ENCODE measurements at places on chromosomes 13 and 19.

DNA sequence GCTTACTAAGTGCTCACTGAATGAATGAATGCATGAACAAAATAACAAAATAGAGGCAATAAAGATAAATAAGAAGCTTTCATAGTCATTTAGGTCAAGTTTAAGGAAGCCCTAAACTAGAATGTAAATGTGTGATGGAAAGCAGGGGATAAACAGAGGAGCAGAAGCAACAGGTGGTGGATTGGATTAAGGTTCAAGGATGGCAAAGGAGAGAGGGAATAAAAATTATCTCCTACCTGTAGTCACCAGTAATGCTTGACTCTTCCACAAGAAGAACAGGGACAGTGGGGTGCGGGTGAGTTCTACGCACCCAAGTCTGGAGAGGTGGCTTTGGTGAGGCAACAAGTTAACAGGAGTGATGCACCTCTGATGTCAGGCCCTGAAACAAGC is 212.4 kb downstream of the ZIC5 start:
- DNase-seq = no peak

GRCh38 chr13:39571502-39572092 is 31.4 kb downstream of the LHFPL6 start:
- DNase-seq = no peak

GRCh38 chr13:53013113-53013512 is 15.5 kb upstream of the OLFM4 start:
- no peak for DNase-seq

DNA sequence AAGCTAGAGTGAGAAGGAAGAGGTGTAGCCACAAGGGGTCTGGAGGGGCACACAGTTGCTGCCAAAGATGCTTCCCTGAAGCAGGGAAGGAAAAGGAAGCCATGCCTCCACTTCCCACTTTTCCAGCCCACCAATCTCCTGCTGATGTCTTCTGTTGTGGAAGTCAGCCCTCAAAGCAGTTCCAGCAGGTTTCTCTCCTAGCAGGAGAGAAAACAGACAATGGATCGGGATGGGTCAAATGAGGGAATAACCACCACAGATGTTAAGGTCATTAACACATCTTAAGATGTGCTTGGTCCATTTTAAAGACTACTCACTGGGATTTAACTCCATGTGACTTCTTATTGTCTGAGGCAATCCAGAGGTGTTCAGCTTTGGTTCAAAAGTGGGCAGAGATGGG is 284.1 kb upstream of the SOX21 start:
- DNase-seq = no peak

- no peak for DNase-seq
These were observed 79.9 kb upstream of the GPC6 start for GRCh38 chr13:93146584-93147297.

DNA sequence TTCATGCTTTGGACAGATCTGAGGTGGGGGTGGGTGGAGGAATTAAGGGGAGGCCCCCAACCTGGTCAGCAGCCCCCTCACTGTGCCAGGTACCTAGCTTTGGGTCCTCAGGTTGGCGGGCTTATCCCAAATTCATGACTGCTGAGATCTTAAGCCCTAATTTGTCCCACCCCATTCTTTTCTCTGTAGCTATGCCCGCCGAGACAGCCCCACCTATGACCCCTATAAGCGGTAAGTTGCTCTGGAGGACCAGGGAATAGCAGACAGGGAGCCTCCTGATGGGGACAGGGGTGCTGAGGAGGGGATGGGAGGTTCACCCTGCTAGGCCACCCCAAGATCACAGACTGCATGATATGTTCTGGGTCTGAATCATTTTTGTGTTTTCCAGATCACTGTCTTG is 14.3 kb downstream of the ZNF296 start:
- DNase-seq = no peak

DNA sequence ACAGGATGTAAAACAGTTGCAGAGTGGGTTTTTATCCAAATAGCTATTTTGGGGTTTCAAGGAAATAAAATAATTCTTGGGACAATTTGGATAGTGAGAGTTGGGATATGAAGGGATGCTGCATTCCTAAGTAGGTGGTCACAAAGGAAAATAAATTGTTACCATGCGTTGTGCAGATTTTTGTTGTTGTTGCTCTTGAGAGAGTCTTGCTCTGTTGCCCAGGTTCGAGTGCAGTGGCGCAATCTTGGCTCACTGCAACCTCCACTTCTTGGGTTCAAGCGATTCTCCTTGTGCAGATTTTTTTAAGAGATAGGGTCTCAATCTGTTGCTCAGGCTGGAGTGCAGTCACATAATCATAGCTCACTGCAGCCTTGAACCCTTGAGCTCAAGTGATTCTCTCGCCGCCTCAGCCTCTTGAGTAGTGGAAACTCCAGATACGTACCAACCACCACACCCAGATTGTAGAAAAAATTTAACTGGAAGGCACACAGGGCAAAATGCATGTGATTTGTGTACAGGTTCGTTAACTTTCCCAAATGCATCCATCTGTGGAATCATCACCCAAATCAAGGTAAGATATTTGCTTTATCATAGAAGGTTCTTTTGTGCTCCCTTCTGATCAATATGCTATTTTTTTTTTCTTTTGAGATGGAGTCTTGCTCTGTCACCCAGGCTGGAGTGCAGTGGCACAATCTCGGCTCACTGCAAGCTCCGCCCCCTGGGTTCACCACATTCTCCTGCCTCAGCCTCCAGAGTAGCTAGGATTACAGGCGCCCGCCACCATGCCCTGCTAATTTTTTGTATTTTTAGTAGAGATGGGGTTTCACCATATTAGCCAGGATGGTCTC is 16.0 kb downstream of the SLC1A5 start:
- DNase-seq = no peak

DNA sequence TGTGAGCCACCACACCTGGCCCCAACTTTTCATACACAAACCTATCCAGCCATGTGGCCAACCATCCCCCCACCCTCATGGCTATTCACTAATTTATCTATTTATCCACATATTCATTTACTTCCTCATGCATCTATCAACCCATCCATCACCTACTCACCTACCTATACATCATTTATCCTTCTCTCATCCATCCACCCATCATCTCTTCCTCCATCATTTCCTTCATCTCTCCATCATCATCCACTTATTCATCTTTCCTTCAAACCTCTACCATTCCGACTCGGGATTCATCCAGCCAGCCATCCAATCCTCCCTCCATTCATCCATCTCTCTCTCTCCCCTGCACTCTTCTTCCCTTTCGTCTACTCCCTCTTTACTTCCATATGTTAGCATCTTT is 54.6 kb downstream of the RYR1 start:
- DNase-seq = no peak

GRCh38 chr13:54965881-54966280 is 1937.3 kb downstream of the OLFM4 start:
- no peak for DNase-seq

GRCh38 chr13:26270707-26271106 is 16.8 kb downstream of the CDK8 start:
- no peak for DNase-seq

GRCh38 chr19:36514012-36514612 is 14.0 kb downstream of the ZNF260 start:
- no peak for DNase-seq

- DNase-seq = no peak
These were observed 1.5 kb downstream of the KIR2DL3 start for GRCh38 chr19:54739587-54740497.

DNA sequence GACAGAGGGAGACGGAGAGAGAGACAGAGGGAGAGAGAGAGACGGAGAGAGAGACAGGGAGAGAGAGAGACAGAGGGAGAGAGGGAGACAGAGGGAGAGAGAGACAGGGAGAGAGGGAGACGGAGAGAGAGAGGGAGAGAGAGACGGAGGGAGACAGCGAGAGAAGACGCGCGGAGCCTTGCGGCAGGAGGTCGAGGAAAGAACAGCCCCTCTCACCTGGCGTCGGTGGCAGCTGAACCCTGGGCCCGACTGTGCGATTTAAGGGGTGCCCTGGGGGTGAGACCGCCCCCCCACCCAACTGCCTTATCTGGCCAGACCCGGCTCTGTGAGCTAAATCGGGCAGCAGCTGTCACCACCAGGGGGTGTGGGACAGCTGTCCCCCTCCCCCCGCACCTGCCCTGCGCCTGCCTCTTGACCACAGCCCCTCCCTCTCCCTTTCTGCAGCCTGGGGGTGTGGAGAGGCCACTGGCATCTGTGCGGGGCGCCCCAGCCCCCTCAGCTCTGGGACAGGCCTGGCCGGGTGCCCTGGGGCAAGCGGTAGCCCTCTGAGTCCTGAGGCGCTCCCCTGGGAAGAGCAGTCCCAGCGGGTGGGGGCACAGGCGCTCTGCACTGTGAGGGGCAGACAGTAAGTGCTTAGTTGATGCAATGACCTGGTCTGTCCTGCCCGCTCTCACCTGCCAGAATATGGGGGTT is 10.8 kb downstream of the JOSD2 start:
- no peak for DNase-seq

GRCh38 chr13:52896827-52897659 is 48.6 kb upstream of the PCDH8 start:
- DNase-seq = no peak

DNA sequence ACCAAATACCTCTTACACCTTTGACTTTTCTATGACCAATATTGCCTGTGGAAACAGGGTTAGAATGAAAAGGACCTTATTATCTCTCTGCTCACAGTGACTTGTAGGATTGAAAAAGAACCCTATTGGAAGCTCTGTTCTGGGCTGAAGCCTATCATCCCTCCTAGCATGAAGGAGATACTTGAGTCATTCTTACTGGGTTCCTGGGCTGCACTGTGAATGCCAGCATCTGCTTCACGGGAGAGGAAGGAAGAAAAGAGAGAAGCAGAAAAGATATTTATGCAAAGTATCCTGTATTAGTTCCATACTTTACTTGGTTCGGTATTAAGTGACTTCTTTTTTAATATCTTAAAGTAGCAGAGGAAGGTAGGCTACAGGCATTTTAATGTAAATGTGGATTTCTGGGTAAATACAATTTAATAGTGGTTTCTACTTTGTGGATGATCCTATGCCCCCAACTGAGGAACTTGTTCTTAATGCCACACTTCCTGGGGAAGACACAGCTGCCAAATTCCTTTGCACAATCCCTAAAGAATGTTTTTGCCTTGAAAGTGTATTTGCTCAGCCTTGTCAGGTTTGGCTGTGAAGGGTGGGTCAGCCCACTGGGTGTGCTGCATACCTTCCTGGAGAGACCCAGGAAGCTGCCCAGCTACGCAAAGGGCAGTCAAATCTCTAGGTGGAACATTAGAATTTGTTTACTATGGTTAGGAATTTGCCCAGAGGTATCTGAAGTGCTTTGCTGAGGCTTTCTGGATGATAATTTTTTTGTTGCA is 13.7 kb upstream of the SCEL start:
- no peak for DNase-seq

DNA sequence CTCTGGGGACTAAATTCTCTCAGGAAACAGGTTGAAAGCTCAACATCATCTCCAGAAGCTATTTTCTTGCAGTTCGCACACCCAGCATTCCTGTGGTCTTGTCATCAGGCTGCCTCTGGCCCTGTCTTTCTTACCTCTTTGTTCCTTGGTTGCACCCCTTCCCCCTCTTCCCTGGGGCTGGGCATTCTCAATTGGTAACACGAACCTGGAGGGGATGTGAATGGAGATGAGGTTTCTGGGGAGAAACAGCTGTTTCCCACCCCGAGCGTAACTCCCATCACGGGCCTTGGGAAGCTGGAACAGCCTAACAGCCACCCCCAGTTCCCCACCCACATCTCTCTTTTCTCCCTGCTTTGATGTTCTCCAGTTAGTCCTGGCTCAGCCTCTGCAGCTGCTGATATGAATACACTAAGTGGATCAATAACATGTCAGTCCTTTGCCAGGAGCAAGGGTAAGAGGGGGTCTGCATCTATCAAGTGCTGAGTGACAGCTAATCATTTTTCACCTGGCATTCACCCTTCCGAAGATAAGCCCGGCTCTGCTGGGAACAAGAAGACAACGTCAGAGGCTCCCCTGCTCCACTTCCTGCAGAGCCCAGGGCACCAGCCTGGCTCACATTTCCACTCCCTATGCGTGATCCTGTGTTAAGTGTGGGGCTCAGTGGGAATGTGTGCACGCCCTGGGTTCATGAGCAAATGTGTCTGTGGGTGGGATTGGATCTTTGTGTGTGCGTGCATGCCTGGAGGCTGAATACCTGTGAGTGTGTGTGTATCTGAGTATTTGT is 74.0 kb upstream of the KCTD15 start:
- DNase-seq = no peak

DNA sequence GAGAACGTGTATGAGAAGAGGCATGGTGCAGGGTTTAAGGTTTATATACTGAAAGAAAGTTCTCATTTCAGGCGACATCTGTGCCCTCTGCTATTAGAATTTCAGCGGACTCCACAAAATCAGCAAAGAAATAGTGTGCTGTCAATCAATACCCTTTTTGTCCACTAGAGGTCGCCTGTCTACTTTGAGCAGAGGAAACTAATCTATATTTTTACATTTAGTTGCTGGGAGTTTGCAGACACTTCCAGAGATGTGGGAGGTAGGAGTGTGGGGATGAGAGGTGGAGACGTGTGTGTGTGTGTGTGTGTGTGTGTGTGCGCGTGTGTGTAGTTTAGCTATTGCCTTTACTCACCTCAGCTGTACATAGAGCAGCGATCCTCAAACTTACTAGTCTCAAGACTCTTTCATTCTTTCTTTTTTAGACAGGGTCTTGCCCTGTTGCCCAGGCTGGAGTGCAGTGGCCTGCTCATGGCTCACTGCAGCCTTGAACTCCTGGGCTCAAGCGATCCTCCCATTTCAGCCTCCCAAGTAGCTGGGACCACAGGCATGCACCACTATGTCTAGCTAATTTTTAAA is 9.7 kb downstream of the INAFM1 start:
- DNase-seq = no peak

DNA sequence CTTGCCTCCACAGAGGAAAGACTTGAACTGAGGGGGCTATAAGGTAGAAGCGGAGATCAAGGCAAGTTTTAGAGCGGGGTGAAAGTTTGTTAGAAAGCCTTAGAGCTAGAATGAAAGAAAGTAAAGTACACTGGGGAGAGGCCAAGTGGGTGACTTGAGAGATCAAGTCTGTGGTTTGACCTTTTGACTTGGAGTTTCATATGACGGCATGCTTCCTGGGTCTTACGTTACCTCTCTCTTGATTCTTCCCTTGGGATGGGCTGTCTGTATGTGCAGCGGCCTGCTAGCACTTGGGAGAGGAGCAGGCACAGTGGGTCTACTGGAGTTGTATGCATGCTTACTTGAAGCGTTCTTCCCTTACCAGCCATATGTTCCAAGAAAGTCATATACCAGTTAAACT is 1768.5 kb downstream of the PCDH9 start:
- DNase-seq = no peak

GRCh38 chr13:50441130-50441529 is 402.4 kb downstream of the DLEU7 start:
- DNase-seq = no peak

GRCh38 chr13:32595306-32595705 is 9.1 kb downstream of the PDS5B start:
- DNase-seq = no peak

DNA sequence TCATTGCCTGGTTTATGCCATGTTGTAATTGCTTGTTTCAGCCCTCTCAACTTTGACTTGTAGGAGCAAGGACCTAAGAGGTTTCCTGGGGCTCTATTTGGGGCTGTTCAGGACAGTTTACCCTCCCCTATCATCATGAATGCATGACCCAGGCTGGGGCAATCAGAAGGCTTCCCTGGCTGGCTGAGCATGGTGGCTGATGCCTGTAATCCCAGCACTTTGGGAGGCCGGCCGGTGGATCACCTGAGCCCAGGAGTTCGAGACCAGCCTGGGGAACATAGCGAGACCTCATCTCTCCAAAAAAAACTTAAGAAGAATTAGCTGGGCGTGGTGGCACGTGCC is 6.1 kb upstream of the LSM4 start:
- DNase-seq = no peak

Data from activated T-cell treated with anti-CD3 and anti-CD28 coated beads, Interleukin-2, amount 50 U/mL, for 24 hours (primary cell).